ACHN (cell line): ENCODE measurements at places on chromosomes 1 and 21.

- DNase-seq, result no peak
These were observed 70.0 kb downstream of the LEPR start for GRCh38 chr1:65490231-65491009.

DNA sequence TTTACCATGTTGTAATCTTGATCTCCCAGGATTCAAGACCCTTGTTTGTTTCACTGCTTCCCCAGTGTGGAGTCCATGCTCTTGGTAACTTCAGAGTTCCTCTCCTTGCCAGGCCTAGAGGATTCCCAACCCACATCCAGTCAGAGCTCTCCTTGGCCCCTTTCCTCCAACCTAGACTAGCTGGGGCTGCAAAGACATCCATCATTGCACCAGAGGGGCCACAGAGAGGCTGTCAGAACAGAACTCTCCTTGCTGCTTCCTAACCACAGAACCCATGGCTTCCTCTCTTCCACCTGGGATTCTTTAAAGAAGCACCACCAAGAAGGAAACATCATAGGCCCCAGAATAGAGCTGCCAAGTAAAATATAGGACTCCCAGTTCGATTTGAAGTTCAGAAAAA is 81.0 kb downstream of the HMGB4 start:
- DNase-seq, result no peak

GRCh38 chr1:65109487-65109886 is 38.5 kb upstream of the AK4 start:
- no peak for DNase-seq

DNA sequence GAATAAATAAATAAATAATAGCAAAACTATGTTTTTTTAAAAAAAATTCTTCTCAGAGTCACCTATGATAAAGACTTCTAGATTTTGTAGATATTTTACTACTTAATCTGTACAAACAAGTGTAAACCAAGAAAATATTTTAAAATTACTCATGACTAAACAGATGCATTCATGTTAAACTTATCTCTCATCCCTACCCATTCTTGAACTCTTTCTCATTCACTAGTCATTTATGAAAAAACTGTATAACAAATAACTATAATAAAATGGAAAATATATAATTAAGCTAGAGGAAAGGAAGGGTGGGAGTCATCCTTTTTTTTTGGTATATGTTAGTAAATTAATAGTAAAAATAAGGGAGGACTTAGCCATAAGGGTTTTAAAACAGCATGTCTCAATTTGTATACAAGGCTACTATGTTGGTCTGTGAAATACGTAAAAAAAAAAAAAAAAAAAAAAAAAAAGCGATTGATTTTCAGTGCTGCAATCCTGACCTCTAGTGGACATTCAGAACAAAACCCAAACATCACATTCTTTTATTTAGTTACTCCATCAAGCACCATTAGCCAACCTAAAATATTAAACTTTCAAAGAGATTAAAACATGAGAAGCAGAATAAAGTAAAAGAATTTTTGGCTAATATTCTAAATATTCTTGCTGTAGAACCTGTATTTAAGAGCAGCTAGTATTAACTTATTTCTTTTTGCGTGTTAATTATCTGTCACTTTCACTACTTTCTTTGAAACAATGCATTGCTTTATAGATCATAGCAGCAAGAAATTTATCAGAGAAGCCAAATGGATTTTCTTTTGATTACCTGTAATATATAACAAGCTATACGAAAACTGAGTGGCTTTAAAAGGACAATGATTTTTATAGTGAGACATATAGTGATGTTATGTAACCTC is 255.8 kb upstream of the CACYBP start:
- DNase-seq, result peak; percentile 62

DNA sequence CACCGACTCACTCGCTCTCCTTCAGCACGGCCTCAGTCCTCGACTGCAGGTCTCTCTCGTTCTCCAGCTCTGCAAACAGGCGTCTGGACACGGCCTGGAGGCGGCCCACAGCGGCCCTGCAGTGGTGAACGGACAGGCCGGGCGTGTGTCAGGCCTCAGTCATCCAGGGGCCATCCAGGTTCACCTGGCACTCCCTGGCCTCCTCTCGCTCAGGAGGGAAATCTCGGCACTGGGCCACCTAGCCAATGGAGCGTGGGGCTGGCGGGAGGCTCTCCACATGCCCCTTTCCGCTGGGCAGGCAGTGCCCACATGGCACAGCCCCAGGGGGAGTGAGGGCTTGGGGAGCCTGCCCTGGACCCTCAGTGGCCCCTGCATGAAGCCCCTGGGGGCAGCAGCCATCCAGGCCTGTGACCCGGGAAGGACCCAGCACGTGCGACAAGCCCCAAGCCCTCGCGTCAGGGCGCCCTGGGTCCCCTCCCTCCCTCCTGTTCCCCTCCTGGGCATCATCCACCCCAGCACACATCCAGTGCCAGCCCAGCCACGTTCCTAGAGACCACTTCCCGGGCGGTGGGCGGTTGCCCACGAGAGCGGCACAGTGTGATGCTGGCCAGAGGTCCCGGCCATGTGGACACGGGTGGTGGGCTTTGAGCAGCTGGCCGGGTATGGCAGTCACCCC is 18.1 kb downstream of the CFAP74 start:
- no peak for DNase-seq

DNA sequence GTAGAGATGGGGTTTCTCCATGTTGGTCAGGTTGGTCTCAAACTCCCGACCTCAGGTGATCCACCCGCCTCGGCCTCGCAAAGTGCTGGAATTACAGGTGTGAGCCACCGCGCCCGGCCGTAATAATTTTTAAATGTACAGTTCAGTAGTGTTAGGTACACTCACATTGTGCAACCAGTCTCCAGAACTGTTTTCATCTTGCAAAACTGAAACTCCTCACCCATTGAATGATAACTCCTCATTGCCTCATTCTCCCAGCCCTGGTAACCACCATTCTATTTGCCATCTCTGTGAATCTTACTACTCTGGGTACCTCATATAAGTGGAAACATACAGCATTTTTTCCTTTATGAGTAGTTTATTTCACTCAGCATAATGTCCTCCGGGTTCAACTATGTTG is 3.4 kb downstream of the NLRP3 start:
- no peak for DNase-seq

- DNase-seq, result no peak
These were observed 166.9 kb downstream of the NCAM2 start for GRCh38 chr21:21165063-21165645.

GRCh38 chr1:221777431-221778072 is 35.7 kb upstream of the DUSP10 start:
- DNase-seq, result no peak

GRCh38 chr21:31041295-31042079 is 3.2 kb upstream of the KRTAP19-8 start:
- DNase-seq, result no peak

DNA sequence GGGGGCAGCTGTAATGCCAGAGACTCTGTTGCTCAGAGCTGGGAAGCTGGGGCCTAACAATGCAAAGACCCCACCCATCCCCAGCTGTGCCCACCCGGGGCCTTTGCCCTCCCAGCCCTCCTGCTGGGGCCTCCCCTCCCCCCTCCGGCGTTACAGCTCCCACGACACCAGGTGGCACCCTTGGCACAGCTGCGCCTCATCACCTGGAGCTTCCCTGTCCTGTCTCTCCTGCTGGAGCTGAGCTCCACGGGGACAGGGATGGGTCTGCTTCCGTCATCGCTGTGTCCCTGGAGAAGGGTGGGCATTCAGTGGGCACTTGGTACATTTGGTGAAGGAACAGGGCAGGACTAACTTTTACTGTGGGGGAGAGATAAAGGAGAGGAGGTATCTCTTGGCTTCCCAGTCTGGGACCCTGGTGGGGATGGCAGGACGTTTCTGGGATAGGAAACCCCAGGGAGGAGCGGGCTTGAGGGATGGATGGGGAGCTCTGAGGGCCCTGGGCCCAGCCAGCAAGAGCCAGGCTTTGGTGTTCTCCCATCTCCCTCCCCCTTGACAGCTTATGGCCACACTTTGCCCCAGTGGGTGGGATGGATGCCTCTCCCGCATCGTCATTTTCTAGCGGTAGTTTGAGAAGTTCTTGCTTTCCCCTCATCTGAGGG is 453.2 kb downstream of the PTPRU start:
- no peak for DNase-seq
